ENCODE measurements at places on chromosomes 3 and 15.

DNA sequence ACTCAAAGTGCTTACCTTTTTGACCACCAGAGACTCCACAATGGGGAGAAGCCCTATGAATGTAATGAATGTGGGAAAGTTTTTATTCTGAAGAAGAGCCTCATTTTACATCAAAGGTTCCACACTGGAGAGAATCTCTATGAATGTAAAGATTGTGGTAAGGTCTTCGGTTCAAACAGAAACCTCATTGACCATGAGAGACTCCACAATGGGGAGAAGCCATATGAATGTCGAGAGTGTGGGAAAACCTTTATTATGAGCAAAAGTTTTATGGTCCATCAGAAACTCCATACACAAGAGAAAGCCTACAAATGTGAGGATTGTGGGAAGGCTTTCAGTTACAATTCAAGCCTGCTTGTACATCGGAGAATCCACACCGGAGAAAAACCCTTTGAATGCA, 5.5 kb upstream of the ZNF35 start:
- DNase-seq, result no peak

DNA sequence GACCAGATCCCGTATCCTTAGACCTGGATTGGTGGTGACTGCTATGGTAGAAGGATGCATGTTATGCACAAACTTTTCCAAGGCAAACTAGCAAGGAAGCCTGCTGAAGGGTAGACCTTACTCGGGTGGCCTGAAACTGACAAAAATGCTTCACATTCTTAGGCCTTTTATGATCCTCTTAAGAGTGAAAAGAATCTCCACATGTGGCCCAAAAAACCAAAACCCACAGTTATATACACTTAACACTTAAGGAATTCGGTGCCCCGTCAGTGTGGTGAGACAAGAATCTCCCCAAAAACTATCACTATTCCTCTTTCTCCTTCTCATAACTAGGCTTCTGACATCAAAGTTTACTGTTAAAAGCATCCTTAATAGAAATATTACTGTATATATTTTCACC, 130.1 kb upstream of the SOX2 start:
- no peak for DNase-seq

DNA sequence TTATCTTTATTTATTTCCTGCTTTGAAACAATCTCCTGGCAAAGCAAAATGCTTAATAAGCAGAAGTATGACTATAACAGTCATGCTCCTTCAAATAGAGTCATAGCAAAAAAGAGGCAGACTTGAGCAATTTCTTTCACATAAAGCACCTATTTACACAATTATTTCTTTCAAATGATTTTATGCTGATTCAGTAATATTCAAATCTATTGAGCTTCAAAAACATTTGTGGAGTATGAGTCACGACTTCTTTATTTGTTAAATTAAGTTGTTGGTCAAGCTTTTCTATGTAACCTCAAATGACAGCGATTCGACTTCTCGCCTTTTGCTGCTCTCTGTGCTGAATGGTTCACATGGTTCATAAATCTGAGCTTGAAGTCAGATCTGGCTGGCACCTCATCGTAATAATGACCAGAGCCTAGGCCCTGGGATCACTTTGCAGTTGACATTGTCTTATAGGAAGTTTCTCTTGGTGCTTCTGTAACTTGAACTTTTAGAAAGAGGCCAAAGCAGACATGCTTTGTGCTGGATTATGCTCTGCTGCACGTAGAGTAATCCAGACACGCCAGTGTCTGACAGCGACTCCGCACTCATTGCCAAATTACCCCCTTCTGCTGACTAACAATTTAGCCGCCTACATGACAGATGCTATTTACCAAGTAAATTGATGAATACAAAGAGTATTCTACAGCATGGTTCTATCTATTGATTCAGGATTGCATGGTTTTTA, 139.0 kb downstream of the MCTP2 start:
- no peak for DNase-seq

- no peak for DNase-seq
These were observed 5.8 kb upstream of the ABHD5 start for GRCh38 chr3:43684944-43685343.

- DNase-seq, result no peak
These were observed 50.3 kb upstream of the DPH6 start for GRCh38 chr15:35596285-35596684.

DNA sequence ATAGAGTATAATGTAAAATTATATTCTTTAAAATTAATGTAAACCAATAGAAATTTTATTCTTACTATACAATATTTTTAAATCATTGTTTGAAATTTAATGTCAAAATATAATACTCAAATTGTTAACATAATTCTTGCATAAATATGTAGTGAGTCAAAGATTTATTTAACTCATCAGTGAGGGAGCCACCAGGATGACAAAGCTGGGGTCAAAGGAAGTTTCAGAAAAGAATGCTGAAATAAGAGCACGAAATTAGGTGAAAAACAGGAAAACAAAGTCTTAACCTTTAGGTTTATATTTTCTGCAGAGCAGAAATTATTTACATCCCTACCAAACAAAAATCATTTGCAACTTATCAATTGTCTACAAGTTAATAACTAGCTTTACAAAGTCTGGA, 74.1 kb downstream of the DIPK2A start:
- DNase-seq, result no peak

GRCh38 chr3:109460961-109461360, 123.6 kb upstream of the DPPA4 start:
- no peak for DNase-seq

- no peak for DNase-seq
These were observed 112.1 kb upstream of the MRPS22 start for GRCh38 chr3:139231555-139232281.

- DNase-seq, result no peak
These were observed 243.5 kb upstream of the MANF start for GRCh38 chr3:51141573-51141972.

DNA sequence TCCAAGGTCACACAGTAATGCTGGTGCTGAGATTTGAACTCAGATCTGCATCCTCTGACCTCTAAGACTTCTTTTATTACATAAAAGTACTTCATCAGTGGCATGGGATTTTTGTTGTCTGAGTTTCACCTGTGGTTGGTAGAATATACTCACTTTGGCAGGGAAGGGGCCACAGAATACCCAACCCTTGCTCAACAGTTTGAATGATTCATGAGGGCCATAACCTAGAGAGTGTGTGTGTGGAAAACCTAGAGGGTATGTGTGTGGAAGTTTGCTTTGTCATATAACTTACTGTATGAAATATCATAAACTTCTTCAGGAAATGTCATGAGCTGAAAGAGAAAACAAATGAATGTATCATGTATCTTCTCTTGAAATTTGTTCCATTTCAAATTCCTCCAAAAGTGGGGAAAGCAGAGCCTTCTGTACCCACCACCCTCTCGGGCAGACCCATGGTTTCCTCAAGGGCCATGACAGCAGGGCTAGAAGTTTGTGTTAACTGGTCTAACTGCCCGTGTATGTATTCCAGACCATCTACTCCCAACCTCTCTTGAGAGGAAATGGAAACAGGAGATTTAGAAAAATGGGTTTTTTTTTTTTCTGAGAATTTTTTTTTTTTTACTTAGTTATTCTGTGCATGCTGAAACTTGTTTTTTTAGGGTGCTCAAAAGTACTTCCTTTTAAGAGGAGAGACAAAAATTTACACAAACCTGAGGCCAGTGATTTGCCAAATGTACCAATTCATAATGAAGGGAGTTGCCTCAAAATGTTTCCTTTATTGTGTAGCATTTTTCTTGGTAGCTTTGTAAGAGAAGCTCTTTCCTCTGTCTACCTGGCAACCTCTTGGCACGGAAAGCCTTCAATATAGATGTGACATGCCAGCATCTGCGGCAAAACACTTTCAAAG, 127.0 kb downstream of the TPRG1 start:
- DNase-seq, result peak; percentile 25

DNA sequence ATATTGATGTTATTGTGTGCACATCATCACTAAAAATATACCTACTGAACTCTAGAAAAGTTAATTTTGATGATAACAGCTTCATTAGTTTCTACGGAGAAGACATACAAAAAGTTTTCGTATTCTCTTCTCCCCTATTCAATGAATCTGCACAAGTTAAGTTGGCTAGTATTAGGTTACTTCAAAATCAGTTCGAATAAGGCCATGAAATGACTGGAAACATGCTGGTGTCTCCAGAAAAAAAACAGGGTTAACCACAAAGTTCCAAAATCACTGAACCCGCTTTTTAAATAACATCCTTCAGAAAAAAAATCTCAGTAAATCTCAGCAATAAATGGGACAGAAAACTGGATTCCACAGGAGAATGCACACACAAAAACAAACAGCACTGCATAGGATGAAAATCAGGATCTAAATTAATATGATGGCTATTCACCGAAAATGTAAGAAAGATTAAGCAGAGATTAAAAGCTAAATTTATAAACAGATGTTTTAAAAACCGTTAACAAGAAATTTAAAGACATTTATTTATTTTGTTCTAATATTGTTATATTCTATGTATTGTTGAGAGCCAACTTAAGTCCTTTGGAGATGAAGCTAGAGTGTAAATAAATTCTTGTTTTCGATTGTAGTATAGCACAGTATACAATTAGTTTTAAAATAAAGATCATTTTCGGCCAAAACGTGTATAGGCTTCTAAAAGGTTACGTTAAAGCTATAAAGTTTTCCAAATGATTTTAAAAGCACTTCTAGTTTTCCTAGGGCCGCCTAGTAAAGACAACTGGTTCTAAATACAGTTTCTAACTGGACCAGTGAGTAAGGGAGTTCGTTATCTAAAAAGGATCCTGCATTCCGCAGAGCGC, 1.0 kb downstream of the IGSF11 start:
- no peak for DNase-seq

DNA sequence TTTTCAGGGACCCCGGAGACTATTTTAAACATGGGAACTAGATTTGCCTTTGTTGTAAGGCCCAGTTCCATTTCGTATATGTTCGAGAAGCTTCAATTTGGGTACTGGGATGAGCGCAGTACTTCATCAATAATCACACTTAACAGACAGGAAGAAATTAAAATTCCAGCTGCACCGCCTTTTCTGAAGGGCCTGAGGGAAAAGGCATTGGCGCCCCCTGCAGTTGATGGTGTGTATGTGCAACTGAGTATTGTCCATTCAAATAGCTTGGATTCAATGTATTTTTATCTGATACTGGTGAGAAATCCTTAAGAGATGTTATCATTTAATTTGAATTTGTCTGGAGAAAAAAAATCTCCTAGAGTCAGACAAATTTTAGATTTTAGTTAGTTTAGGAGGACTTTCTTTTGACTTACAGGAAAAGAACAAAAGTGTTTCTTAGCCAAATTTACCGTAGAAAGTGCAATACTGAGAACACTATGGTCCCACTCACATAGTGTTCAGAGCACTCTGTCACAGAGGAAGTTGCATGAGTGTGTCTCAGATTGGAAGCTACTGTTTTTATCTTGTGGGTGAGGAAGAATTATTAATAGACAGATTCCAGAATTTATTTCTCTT, 5.4 kb upstream of the ALDH1A2 start:
- DNase-seq, result peak; percentile 41

GRCh38 chr3:126256251-126256650, 75.9 kb upstream of the ALDH1L1 start:
- DNase-seq, result no peak
